ENCODE measurements at places on chromosomes 11 and 22. TPM values are rescaled to one million over a fixed set of nuclear protein-coding genes. Genes with fewer than 3 reads are reported as not detected.

ANKRD13D gene
- 93.2 TPM for total RNA-seq

TIMM10 gene
- total RNA-seq: 90.2 TPM

FXYD2 gene
- total RNA-seq: not detected

CASP1 gene
- 4.7 TPM for total RNA-seq
